ENCODE measurements at places on chromosomes 13 and 19.

DNA sequence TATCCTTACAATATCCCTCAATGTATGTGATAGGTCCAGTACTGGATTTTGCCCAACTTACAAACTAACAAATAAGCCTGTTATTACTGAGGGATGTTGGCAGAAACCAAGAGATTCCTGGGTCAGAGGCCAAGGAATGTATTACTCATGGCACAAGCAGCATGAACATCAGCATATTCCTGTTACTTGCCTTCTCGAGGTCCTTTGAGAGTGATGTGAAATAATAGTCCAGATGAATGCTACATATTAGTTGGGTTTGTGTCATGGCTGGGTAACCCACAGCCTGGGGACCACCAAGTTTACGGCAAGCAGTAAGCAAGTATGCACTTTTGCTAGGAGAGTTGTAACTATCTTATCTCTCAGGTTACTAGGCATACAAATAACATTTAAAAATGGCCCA lies 384.5 kb upstream of the GPC6 start:
- peak; percentile 75 for DNase-seq

DNA sequence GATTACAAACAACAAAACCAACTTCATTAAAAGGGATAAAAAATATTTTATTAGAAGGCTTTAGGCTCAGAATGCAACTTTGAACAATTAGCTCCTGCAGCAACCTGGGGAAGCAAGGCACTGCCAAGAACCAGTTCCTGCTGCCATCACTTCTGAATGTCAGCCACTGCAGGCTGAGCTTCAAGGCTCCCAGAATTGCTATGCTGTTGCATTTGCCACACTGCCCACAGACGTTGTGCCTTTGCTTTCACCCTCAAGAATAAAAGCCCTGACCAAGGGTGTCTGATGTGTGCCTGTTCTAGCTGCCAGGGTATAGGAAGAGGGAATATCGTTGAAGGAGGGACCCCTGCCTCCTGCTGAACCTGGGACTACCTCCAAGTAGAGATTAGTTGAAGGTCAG lies 238.4 kb downstream of the ITGBL1 start:
- DNase-seq, result no peak

GRCh38 chr13:58018020-58018419 lies 386.5 kb downstream of the PCDH17 start:
- DNase-seq, result no peak

GRCh38 chr13:112366907-112367646 lies 9.1 kb upstream of the SPACA7 start:
- no peak for DNase-seq
